EL (cell line): ENCODE measurements at places on chromosomes 7 and 10.

GRCh38 chr7:94431619-94432280 is 37.1 kb downstream of the COL1A2 start:
- DNase-seq = peak; percentile 26

DNA sequence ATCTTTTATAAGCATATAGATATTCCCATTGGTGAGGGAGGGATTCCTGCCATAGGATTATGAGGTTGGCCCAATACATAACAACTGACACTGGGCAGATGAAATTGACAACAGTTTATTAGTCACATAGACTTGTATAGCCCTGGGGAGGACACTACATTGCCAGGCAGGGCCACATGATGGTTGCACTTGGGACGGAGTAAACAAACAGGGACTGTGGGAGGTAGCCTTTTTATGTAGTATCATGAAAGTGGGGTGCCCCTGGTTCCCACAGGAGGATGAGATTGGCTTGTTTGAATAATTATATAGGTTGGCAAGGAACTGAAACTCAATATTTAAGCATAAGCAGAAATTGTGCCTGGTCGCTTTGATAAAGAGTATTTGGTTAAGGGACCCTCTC is 23.5 kb downstream of the TRIM24 start:
- DNase-seq = no peak

DNA sequence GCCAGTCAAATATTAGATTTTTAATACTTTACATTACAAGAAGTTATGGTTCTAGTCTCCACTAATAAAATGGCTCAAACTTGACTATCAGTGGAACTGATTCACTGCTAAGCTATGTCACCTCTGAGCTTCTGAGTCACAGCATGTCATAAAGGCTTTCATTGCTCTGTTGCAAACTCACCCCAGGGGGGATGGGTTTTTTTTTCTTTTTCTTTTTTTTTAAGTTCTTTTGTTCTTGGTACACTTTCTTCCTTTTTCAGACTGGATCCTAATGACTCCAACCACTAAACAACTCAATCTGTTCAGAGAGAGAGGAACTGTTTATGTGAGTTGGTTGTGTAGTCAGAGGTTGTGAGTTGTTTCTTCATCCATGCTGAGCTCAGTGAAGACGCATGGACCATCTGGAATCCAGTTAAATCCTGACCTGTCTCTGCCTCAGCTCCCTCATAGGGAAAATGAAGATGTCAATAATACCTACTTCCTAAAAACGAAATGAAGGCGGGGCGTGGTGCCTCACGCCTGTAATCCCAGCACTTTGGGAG is 11.0 kb downstream of the MYOF start:
- DNase-seq = peak; percentile 95

DNA sequence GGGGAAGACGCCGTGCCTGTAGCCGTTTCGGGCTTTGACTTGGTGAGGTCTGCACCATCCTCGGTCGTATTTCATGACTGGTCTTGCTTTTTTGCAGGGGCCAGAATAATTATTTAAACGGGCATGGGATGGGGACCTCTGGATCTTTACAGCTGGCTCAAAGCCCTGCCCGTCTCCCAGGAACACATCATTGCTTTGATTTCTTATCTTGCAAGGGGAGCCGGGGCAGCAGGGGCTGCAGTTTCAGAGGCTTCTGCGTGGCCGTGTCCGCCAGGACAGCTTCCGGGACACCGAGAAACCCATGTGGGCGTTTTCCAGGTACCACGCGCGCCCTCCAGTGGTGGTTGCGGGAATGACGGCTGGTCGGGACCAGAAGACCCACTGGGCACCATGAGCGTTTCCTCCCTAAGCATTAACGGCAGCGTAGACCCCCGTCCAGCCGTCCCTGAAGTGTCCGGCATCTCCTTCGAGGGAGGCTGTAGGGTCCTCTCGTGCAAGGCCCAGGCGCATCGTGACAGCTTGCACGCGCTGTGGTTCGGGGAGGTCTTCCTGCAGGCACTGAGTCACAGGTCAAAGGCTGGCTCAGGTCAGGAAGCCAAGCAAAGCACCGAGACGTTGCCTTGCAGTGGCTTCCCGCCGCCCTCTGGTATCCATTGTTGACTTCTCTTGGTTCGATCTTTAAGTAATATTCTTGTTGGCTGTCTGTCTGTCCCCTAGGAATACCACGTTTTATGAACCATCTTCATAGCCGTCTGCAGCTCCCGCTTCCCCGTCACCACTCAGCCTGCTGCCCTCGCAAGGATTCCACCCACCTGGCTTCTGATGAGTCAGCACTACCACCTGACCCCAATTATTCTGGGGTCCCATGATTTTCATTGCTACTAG is 16.2 kb upstream of the ZFAND2A start:
- peak; percentile 79 for DNase-seq

GRCh38 chr10:52346394-52347326 is 32.6 kb downstream of the DKK1 start:
- DNase-seq = no peak

DNA sequence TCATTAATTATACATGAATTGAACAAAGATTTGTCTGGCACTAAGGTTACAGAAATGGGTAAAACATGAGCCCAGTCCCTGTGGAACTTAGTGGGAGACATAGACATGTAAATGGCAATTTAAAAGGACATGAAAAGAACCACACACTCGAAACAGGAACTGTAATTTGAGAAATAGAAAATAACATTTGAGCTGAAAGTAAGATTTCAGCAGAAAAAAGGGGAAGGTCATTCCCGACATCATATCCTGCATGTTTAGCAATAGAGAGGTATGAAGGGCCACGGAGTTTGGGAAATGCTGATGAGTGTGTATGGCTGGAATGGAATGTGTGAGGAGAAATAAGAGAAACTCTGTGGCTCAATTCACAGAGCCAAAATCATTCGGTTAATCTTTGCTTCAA is 175.4 kb upstream of the AHR start:
- DNase-seq = peak; percentile 89

DNA sequence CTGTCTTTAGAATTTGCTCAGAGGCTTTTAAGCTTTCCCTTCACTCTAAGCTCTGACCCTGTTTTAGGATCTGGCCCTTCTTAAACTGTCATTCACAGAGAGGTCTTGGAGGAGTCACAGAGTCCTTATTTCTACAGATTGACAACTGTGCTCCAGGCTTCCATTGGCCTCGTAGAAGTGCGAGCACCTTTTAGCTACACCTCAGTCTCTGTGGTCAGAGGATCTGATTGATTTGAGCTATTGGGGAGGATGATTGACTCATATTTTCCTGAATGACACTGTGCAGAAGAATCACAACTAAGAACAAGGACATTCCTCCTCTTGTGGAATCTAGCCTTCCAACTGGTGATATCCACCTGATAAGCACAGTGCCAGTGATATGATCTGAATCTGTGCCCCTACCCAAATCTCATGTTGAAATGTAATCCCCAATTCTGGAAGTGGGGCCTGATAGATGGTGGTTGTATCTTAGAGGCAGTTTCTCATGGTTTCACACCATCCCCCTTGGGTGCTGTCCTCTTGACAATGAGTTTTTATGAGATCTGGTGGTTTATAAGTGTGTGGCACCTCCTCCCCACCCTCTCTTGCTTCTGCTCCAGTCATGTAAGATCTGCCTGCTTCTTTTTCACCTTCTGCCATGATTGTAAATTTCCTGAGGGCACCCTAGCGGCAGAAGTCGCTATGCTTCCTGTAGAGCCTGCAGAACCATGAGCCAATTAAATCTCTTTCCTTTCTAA is 3.2 kb downstream of the CYP3A7 start:
- no peak for DNase-seq

- no peak for DNase-seq
These were observed 27.2 kb downstream of the CDH23 start for GRCh38 chr10:71423901-71424300.

GRCh38 chr7:140611641-140612040 is 29.0 kb downstream of the DENND2A start:
- no peak for DNase-seq

DNA sequence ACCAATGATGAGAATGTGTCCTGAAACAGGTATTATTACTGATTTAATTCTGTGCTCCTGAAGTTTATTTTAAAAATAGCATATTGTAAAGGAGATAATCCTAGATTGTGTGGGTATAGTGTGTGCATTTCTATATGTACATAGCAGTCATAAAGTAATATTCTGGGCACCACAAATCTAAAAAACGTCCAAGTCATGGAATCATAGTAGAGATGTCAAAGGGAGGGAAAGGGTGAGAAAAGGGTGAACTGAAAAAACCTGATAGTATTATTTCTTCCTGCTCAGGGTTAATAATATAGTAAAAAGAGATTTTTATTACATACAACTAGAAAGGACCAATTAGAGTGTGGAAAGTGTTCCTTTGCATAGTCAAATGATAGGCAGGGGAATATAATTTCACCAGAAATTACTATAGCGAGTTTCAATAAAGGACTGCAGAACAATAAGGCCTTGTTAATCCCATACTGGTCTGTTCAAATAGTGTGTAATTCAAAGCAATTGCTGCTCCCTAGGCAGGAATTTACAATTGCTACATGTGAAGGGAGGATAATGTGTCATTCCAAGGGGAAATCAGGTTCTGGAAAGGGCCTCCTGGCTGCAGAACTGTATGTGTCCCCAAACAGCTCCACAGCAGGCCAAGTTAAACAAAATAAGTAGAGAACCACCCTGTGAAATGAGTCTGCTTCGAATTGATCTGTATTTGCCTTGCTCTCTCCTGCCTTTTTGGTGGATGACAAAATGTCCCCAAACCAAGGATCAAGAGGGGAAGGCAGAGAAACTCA is 42.5 kb upstream of the KMT2E start:
- DNase-seq = peak; percentile 46

GRCh38 chr7:106220307-106220706 is 64.5 kb downstream of the NAMPT start:
- no peak for DNase-seq

DNA sequence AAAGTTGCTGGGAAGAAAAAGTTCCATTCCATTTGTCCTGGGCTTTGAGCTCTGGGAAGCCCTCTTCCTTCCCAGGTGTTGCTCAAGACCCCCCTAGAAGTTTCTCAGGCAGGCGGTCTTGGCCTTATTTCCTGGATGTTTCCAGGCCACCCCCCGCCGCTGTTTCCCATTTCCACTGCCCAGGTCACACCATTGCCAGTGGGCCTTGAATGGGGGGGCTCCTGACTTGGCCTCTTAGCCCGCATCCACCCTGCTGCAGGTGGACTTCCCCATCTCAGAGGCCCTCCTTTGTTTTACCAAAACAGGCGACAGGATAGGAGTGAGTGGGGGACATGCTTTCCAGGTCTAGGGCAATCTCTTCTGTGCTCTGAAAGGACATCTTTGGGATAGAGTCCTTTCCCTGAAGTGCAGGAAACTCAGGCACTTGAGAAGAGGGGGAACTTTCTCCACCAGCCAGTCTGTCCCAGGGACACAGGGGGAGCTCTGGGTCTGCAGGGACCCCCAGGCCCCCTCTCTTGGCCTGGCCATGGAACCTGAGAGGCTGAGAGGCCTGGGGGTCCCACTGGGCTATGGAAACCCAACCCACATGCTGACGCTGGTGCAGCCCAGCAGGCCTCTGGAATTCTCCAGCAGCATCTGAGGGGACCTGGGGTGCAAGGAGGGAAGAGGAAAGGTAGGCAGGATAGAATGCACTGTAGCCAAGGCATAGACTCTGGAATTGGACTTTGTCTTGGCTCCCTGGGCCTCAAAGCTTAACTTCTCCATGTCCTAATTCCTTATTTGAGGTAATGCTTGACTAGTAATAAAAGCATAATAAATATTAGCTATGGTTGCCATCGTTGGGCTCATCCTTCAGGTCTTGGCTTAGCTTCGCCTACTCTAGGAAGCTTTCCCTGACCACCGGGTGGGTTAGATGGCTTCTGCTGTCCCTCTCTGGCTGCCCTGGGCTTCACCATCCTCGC is 17.6 kb downstream of the NEURL1 start:
- no peak for DNase-seq

GRCh38 chr7:105779856-105780780 is 96.3 kb downstream of the ATXN7L1 start:
- no peak for DNase-seq

DNA sequence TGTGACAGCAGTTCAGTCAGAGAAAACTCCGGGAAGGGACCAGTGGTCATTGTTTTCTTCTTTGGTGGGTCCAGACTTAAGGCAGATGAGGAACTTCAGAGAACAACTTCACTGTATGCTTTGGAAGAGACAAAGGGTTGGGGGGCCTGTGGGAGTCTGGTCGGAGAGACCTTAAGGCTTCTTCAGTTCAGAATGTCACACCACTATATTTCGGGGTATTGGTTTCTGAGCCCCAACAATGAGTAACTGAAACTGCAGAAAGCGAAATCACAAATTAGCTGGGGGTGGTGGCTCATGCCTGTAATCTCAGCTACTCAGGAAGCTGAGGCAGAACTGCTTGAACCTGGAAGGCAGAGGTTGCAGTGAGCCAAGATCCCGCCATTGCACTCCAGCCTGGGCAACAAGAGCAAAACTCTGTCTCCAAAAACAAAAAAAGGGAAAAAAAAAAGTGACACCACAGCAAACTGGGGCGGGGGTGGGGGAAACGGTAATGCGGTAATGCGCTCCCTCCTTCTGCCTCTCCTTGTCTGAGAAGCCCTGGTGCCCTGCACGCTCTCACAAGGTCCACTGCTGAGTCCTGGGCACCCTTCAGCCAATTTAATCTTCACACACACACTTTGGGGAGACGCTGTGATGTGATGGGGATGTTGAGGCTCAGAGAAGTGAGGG is 2.2 kb upstream of the ADIRF start:
- DNase-seq = no peak

- DNase-seq = no peak
These were observed 195.4 kb upstream of the PLXDC2 start for GRCh38 chr10:19620811-19621210.

GRCh38 chr7:14859267-14859666 is 43.3 kb downstream of the DGKB start:
- no peak for DNase-seq

DNA sequence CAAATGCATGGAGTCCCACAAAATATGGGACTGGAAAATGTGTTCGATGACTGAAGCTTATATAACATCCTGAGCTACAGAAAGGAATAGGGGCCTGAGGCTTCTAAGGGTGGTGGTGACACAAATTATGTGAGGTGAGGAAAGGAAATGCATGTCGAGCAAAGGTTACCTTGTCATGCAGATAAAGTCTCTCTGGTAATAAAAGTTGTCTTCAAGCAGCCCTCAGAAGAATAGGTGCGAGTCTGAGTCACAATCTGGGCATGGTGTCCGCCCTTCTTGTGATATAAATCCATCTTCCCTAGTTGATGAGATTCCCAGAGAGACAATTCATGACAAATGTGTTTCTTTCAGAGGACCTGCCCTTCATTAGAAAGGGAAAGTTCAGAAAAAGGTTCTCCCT is 985.2 kb upstream of the C7orf33 start:
- DNase-seq = no peak

GRCh38 chr7:122438492-122438891 is 133.9 kb upstream of the FEZF1 start:
- no peak for DNase-seq

DNA sequence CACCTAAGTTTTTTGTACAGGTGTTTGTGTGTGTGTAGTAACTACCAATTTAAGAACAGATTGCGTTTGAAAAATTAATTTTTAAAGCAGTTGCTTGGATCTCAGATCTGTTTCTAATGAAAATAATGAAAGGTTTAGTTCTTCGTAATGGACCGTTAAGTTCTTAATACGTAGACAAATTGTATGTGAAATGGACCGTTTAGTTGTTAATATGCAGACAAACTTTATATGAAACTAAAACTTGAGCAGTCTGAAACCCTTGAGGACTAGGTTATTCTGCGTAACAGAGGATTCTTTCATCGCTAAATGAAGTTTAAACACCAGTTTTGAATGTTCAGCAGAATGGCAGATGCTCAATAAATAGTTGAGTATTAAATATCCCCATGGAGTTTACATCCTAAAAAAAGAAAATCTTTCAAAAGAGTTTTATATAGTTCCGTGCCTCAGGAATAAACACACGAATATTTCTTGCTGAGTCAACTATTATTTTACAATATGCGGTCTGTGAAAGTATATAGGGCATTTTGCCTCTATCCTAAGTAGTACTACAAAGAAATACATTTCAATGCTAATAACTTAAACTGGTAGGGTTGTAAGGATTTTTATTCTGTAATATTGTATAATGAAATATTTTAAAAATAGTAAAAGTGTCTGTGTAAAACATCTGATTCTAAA is 1.2 kb downstream of the DBF4 start:
- DNase-seq = no peak
